ENCODE measurements at places on chromosomes 11 and 22.

GRCh38 chr22:27546157-27546935 is 255.2 kb downstream of the MN1 start:
- DNase-seq: no peak

DNA sequence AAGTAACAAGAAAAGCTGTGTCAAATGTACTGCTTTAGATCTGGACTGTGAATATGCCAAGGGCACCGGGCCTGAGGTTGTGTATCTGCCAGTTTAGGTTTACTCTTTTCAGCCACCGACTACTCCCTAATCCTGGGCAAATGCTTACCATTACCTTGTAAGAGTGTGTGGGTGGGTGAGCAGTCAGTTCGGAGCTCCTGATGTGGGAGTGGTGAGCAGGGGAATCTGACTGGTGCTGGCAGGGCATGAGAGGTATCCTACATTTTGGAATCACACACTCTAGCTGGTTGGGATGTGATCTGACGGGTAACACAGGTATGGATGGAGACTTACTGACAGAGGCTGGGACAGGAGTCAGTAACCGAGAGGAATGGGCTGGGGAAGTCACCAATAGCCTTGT is 2.6 kb upstream of the FAM180B start:
- DNase-seq: no peak

GRCh38 chr11:65501472-65502273 is 2.8 kb downstream of the MALAT1 start:
- no peak for DNase-seq

DNA sequence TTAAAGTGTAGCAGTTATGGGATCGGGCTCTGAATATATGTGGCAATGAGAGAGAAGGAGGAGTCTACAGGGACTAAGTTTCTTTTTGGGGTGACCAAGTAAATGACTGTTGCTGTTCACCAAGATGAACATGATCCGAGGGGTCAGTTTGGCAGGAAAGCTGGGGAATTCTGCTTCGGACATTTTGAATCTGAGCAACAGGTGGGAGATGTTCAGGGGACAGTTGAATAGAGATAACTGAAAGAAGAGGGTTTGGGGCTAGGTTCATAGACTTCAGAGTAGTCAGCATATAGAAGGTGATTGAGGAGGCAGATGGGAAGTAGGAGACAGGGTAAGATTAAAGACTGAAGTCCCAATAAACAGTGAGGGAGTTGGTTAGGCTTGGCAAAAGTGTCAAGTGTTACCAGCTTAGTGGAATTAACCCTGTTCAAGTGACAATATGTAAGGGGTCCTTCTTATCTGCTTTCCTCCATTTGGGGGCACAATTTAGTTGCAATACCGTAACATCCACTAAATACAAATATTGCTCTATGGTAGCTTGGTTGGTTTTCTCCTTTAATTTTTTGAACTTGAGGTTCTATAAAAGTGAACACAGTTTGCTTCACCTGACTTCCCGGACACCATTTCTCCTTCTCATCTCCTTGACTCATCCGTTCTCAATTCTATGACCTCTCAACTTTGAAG is 2.9 kb upstream of the ENTHD1 start:
- DNase-seq: no peak

GRCh38 chr22:27798511-27799014 is 3.0 kb downstream of the MN1 start:
- no peak for DNase-seq

DNA sequence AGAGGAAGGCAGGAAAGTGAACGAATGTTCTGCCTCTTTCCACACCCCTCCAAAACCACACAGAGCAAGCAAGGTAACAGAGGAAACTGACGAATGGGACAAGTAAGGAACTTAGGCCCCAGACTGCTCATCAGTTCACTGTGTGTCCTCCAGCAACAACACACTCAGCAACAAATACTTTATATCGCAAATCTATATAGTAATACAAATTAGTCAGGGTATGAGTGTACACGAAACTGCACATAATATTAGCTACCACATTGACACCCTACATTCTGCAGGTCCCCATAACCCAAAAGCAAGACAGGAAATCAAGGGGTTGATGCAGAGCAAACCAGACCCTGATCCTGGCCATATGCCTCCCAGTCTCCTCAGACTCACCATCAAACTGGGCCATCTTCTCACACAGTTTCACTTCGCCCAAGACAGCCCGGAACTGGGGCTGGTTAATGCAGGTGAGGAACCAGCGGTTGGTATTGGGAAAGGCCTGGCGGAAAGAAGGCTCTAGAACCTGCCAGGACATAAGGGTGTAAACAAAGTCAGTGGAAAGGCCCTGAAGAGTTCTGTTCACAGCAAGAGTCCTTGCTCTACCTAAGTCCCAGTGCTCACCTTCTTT is 6.6 kb downstream of the EEF1G start:
- DNase-seq: no peak

DNA sequence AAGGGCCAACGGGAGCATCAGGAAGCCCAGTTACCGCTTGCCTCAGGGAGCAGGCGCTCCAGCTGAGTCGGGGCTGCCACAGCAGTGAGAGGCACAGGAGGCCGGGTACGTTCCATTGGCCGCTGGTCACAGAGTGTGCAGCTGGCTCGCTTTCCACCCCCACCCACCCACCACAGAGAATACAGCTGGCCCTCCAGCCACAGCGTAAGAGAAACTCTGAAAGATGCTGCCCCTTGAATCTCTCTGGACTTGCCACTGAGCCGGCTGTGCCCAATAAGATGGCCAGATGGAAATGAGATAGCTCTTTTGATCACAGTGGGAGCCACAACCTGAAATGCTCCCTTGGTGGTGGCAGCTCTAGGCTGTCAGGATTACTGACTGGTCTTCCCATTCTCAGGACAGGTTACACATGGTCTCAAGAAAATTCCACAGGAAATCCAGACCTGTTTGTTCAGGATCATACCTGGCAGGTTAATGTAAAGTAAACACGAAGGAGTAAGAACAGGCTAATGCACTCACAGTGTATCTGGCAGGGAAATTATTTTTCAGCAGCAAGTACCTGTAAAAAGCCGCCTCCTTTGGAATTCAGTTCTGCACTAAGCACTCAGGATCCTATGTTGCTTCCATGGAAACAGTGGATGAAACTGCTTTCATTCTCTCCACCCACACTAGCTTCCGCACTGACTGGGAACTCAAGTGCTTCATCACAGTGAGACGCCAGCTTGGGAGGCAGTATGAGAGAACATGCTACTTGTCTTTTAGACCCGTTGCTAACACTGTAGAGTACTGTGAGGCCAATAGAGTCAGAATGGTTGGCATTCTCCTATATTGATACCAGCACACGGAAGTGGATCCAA is 16.5 kb downstream of the SIAE start:
- no peak for DNase-seq

DNA sequence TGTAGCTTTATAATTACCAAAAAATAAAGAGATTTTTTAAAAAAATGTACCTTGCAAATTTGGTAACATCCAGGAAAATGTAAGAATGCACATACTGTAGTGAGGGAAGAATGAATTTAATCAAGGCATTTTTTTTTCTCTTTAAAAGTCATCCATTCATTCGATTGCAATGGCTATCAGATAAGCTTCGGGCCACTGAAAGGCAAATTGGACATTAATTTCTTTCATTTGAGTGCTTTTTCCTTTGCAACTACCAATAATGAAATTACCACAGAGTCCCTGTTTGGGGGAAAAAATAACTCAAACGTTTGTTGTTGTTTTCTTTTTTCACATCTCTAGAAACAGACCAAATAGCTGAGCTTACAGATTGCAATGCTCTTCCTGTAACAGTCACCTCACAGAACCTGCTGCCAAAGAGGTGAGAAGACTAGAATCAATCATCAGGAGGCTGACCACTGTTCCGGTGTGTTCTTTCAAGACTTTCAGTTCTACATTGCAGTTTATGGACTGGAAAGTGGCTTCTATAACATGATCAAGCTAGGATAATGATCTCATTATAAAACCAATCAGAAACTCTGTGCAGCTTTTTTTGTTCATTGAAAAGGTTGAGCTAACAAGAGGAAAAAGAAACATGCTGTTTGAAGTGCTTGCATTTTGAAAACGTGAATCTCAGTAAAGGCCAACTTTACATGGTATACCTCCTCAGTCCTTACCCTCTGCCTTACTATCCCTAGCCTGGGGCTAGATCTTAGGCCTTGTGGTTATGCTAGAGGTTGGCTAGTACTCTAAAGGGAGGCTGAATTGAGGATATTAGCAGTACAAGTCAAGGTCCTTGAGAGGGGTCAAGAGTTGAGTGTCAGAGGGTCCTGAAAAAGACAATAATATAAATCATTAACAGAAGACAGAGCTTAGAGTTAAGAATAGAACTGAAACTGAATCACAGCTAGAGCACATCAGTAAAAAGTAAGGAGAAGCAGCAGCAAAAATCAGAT is 1276.1 kb downstream of the LRRC4C start:
- DNase-seq: no peak

Measured in activated gamma-delta T cell treated with Interleukin-2 at 50 U/mL for 16 hours (primary cell).